Ovary (tissue), 10 donors: ENCODE measurements at places on chromosomes 4 and X.
A peak's percentile ranks its signal among the peaks of the same experiment; 100 is the strongest.

- DNase-seq, result no peak
Measured at GRCh38 chrX:45719751-45720501, 519.2 kb upstream of the DIPK2B start.

DNA sequence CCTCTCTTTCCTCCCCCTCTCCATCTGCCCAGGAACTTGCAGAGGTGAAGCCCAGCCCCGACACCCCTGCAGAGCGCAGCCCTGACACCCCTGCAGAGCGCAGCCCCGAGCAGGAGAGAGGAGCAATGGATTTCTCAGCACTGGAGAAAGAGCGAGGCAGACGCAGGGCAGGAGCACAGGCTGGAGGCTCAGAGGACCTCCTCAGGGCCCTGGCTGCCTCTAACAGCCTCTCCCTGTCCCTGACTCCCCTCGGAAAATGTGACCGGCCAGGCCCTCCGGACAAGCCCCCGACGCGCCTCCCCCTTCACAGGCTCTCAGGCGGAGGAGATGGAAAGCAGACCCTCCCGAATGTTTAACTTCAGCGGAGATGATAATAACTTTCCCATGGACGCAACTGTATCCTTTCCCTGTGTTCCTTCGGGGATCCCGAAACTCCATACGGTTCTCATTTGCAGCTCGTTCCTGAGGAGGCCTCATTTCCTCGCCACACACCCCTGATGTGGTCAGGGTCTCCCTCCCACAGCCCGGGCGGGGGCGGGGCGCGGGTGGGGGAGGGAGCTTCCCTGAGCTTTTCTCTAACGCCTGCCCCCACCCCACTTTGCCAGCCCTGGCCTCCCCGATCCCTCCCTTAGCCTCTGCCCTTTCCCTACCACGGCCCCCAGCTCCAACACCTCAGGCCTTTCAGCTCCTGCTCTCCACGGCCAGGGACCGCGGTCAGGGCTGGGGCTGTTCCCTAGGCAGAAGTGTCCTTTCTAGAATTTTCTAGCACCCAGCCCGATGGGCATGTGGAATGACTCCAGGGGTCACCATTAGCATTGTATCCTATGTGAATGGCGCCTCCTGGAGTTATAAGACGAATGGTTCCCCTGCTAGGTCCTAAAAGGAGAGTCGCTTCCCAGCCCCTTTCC is 201.1 kb upstream of the BCOR start:
- DNase-seq, result peak; percentile 28

DNA sequence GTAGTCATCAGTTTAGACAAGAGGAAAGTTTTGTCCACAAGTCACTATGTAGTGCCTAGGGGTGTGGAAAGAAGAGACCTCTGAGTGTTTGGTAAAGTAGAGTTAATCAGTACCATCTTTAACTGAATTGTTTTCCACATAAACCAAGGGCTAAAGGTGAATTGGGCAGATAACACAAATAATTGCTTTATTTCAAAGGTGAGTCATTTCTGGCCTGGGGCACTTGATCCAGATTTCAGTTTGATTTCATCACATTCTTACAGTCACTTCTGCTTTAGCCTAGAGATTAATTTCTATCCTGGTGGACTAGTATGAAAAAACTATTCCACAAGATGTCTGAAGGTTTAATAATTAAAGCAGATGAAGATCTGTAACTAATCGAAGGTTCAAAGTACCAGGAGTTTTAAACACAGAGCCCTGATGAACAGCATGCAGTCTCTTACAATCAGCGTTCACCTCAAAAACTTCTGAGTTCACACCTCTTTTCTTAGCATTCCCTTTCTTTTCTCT is 74.5 kb upstream of the BOD1L1 start:
- no peak for DNase-seq

- DNase-seq, result no peak
Measured at GRCh38 chr4:104489731-104490095, 5.0 kb downstream of the CXXC4 start.

- no peak for DNase-seq
Measured at GRCh38 chr4:106315476-106315967, 487 bp downstream of the TBCK start.

GRCh38 chrX:29110041-29110440 is 522.8 kb downstream of the IL1RAPL1 start:
- no peak for DNase-seq

DNA sequence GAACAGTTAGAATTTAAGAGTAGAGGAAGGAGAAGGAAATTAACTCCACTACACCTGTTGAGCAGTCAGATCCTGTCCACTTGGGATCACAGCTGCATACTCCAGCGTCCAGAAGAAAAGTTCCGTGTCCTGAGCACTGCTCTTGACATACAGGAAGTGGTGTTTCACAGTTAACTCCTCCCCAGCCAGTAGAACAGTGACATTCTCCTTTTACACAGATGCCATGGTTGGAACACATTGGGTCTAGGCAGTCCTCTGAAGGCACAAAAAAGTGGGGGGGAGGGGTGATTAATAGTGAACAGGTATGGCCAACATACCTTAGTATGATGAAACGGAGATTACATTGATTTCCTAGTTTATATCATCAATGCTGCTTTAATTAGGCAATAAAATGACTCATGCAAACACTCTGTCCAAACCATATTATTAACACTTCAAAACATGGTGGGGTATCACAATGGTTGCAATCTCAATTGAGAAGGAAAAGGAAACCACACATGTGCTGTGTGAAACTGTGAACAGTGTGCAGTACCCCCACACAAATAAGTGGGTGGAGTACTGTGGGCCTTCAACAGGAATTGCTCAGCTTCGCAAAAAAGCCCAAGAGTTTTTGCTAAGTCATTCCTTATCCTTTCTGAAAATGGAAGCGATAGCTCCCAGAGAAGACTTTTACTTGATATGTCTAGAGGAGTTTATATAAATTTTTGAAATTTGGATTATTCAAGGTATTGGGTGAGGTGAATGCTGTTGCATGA is 295.6 kb downstream of the SH2D1A start:
- no peak for DNase-seq

- DNase-seq, result no peak
Measured at GRCh38 chr4:127843704-127844600, 36.7 kb upstream of the PLK4 start.

DNA sequence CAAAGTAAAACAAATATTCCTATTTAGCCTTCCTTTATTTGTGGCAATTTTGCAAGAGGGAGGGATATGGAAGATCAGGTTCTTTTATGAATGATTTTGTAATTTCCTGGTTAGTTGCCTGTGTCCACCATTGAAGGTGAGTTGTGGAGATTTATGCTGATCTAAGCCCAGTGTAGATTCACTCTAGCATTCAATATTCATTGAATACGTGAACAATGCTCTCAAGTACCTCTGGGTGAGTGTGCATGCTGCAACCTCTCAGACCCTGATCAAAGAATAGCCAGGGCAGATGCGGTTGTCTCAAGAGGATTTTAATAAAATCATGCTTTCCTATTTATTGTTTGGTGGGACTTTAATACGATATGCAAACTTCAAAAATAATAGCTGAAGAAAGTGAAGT is 628.4 kb downstream of the SPRY1 start:
- no peak for DNase-seq

DNA sequence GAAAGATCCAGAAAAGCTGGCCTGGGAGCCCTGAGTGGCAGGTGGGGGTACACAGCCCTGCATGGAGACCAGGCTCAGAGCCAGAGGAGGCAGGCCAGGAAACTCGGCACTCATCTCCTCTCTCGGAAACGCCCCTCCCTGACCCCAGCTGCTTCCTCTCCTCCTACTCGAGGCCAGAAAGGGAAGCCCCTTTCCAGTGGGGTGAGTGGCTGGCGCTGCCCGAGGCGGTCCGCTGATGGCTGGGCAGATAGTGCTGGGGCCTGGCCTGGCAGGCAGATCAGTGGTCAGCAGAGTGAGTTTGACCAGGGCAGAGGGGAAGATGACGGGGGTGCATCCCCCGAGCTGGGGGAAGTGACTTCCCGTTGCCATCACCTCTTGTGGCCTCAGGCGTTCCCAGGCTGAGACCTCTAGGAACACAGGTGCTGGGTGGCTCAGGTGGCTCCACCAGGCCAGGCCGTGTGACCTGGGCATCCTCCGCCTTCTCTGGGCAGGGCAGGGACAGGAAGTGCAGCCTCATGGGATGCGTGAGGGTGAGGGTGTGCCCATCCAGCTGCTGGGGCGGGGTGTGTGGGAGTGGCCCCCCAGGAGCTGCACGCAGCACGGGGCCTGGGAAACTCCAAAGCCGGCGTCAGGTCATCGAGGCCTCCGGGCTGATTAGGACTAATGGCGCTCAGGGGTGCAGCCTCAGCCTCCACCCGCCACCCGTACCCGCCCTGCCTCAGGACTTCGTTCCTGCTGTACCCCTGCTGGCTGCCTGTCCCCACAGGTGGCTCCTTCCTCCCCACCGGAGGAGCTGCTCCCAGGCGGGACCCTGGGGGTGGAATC is 5.7 kb downstream of the SH3BP2 start:
- DNase-seq, result peak; percentile 60

DNA sequence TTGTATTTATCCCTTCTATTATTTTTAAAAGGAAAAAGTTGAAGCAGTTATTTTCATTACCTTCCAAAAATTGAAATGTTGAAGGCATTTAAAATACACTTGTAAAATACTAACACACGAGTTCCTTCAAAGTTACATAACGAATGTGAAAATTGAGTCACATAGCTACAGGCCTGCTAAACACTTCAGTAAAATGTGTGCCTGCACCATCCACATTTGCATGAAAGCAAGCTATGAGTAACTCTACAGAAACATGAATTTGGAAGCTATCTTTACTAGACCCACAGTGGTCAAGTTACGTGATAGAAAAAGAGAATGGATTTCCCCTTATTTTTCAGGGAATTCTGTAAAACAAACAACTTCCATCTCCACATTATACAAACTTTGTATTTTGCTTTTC is 1148.8 kb upstream of the PCDH7 start:
- DNase-seq, result no peak

DNA sequence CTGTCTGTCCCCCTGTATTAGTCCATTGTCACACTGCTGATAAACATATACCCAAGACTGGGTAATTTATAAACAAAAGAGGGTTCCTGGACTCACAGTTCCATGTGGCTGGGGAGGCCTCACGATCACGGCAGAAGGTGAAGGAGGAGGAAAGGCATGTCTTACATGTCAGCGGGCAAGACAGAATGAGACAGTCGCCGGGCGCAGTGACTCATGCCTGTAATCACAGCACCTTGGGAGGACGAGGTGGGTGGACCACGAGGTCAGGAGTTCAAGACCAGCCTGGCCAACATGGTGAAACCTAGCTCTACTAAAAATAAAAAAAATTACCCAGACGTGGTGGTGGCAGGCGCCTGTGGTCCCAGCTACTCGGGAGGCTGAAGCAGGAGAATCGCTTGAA is 24.7 kb downstream of the IL3RA start:
- no peak for DNase-seq

- DNase-seq, result no peak
Measured at GRCh38 chr4:5960252-5960880, 57.9 kb downstream of the C4orf50 start.

DNA sequence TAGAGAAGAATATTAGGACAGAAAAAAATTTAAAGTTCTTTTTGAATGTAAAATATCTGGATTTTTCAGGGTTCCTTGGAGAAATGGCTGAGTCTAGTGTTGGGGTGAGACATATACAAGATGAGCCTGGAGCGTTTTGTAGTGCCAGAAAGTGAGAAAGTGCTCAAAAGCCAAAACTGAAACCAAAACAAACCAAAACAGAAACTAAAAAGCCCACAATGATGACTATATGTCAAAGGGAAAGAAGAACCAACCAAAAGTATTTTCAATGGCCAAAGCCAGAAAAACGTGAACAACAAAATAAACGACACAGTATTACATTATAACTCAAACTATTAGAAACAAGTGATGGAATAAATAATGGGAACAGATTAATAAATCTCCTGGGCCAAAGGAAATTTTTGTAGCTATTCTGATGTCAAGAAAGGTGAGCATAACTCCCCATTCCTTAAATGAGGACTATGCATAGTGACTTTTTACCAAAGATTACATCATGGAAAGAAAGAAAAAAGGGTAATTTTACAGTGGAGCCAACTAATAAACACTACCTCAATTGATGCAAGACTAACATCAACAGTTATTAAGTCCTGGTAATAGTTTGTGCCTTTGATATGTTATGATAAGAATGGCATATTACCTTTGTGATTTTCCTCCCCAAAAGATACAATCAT is 1137.6 kb downstream of the C4orf33 start:
- no peak for DNase-seq

GRCh38 chr4:72933029-72933428 is 136.5 kb downstream of the COX18 start:
- no peak for DNase-seq

DNA sequence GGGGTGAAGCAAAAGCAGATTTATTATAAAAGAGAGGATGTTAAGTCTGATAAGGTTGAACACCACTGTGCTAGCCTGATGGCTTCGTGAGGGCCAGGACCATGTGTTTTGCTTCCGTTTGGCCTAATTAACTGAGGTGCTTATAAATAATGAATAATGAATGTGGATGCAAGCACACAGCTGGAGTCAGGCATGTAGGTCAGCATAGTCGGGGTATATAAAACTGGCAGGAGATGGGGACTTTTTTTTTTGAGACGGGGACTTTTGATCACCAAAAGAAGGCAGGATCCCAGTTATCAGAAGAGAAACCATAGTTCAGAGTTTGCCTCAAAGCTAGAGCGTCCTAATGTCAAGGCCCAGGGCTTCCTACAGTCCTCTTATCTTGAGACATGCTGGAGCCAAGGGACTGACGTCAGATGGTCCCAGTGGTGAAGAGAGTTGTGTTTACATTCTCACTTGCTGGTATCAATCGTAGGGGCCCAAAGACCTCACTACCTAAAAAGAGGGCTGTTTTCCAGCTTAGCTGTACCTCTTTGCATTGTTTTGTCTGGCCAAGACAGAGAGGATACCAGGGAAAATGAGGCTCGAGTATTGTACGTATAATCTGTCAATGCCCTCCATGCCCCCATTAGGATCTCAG is 50.4 kb downstream of the RTL9 start:
- no peak for DNase-seq

DNA sequence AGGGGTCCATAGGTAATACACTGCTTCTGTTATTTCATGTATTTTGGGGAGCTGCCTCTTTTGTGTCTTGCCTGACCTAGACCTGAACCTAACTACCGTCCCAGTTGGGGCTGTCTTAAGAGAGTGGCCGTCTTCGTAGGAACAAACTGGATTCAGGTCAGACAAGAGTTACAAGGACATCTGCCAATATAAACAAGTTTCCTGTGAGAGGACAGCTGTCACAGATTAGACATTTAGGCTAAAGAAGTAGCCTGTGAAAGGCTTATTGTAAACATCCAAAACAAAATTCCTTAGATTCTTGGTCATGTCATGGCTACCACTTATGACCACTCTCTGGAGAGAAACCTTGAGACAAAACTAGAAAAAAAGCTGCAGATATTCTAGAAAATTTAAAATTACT is 797.6 kb upstream of the AADAT start:
- DNase-seq, result no peak

GRCh38 chr4:139704915-139705485 is 39.4 kb downstream of the MGST2 start:
- no peak for DNase-seq

GRCh38 chr4:13922459-13922858 is 294.9 kb upstream of the BOD1L1 start:
- DNase-seq, result no peak

GRCh38 chr4:144647095-144647561 is 1.2 kb downstream of the HHIP start:
- no peak for DNase-seq

- peak; percentile 28 for DNase-seq
Measured at GRCh38 chr4:16721613-16722291, 176.7 kb downstream of the LDB2 start.
